Fibroblast of skin of right quadriceps (primary cell): ENCODE measurements at places on chromosomes 2 and 18.
A peak's percentile ranks its signal among the peaks of the same experiment; 100 is the strongest.

DNA sequence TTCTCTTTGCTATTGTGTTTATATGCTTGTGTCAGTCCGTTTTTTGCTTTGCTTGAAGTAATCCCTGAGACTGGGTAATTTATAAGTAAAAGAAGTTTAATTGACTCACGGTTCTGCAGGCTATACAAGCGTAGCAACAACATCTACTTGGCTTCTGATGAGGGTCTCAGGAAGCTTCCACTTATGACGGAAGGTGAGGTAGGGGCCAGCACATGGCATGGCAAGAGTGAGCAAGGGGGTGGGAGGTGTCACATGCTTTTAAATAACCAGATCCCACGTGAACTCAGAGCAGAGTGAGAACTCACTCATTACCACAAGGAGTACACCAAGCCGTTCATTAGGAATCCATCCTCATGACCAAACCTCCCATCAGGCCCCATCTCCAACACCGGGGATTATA lies 540.3 kb downstream of the TDRD15 start:
- no peak for DNase-seq

- DNase-seq, result peak; percentile 90
Observed at GRCh38 chr2:106995556-106995955, 109.6 kb upstream of the ST6GAL2 start.

- no peak for DNase-seq
Observed at GRCh38 chr2:231854616-231855125, 68.4 kb downstream of the COPS7B start.

- DNase-seq, result no peak
Observed at GRCh38 chr18:24459772-24460171, 665 bp upstream of the HRH4 start.

DNA sequence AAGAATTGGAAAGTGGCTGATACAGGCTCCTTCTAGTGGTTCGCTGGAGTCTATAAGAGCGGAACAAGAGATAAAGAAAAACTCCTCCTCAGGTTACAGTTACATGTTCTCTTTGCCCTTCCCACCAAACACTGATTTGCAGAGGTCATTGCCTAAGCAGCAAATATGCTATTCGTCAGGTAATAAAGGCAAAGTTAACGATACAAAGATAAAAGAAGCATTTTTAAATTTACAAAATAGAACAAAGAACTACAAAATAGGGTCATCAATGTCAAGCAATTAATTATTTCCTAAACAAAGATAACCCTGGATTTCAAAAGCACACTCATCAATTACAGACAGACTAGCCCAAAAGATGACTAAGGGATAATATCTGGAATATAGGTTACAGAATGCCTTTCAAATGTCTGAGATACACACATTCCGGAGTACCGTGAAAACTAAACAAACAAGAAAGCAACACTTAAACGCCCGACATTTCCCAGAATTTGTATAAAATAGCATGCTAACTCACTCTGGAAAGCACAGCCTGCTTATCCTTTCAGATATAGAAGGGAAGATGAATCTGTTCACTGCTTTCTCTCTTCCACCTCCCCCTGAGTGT lies 186.4 kb downstream of the MREG start:
- DNase-seq, result peak; percentile 53

GRCh38 chr2:48108455-48108854 lies 202.2 kb upstream of the FBXO11 start:
- DNase-seq, result no peak

- no peak for DNase-seq
Observed at GRCh38 chr2:168403736-168404135, 52.3 kb upstream of the CERS6 start.

- DNase-seq, result peak; percentile 77
Observed at GRCh38 chr2:159046966-159047365, 78.5 kb downstream of the TANC1 start.

- no peak for DNase-seq
Observed at GRCh38 chr2:192585418-192585817, 390.7 kb upstream of the TMEFF2 start.

DNA sequence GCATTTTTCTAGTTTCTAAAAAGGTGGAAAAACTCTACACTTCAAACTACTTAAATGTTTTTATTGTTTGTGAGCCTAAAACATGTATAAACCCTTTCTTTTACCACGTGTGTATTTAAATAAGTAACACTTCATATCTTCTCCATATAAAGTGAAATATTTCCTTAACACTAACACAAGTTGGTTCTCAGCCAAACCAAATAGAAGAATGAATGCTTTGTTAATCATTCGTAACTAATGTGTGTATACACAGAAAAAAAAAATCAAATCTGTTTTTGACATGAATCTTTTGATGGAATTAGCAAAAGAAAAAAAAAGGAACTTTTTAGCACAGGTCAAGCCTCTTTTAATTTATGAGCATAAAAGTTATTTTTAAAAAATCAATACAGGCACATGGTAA lies 89.3 kb downstream of the EHBP1 start:
- peak; percentile 69 for DNase-seq

GRCh38 chr2:232896111-232896510 lies 26.0 kb downstream of the SNORC start:
- DNase-seq, result no peak

DNA sequence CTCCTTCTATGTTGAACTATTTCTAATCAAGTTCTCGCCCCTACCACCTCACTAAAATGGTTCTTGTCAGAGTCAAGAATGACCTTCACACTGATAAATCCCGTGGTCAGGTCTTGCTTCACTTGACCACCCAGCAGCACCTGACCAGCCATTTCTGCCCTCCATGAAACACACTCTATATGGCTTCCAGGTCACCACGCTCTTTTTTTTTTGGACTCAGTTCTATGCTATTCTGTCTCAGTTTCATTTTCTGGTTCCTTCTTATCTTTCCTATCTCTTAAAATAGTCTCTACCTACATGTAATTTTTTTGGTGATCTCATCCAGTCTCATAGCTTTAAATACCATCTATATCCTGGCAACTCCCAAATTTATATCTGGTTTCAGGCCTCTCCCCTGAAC lies 11.4 kb downstream of the EIF2AK3 start:
- DNase-seq, result no peak

DNA sequence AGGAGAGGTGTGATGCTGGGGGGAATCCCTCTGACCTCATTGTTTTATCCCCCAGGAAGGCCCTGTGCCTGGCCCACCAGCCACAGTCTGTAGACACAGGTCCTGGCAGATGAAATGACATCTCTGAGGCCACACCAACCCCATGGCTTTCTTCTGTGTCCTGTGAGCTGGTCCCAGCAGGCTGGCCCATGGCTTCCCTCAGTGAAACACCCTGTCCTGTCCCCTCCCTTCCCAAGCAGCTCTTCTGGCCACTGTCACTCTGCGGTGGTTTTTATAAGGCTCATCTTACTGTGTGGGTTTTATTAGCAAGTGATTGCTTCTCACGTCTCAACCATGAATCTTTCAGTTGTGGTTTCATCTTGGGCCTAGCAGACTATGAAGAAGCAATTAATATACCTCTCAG lies 102.8 kb upstream of the STPG4 start:
- no peak for DNase-seq

GRCh38 chr2:25905126-25905525 lies 26.8 kb upstream of the ASXL2 start:
- no peak for DNase-seq

- no peak for DNase-seq
Observed at GRCh38 chr2:239538357-239539052, 137.7 kb upstream of the HDAC4 start.

DNA sequence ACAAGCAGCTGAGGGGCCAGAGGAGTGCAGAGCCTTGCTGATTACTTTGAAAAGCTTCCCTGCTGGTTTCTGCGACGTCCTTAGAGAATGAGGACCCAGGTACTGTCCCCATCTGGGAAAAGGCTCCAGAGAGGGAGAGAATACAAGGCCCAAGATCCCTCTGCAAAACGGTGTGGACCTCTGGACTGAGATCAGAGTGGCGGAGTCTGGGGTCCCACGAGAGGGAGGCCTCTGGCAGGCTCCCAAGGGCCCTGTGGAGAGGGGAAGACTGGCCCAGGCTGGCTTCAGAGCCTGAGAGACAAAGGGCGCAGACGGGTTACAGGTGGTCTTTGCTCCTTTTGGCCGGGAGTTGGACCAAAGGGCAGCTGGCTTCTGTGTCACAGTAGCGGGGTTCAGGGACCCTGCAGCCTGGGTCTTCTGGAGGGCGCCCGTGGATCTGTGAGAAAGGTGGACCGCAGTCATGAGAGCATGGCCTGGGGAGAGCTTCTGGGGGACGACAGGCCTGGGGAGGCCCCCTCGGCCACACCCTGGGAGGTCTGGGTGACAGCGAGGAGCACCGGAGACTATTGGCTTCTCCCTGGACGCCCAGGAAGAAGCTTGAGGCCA lies 805 bp downstream of the SNORC start:
- no peak for DNase-seq

GRCh38 chr2:21104030-21104660 lies 19.6 kb upstream of the TDRD15 start:
- DNase-seq, result no peak

DNA sequence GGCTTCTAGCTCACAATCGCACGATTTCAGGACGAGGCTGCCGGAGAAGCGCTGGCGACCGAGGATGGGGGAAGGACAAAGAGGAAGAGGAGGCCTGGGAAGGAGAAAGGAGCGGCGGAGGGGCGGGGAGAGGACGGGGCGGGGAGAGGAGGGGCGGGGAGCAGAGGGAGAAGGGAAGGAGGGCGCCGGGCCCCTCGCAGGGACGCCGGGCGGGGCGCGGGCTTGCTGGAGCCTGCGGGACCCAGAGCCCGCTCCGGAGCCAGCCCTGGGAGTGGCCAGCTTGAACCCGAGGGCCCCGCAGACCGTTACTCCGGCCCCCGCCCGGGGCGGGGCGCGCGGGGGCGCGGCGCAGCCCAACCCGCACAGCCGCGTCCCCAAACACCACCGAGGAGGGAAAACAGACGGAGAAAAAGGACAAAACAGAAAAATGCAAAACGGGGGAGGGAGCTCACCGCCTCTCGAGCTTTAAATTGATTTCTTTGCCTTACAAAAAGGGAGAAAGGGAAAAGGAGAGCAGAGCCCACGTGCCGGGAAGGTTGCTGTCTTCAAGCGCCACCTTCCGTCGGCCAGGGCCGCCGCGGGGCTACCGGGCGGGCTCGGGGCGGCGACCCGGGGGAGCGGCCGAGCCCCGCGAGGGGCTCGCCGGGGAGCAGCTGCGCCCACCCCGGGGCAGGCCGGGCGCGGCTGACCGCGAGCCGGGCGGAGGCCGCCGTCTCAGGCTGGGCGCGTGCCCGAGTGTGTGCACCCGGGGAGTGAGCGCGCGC lies 781 bp upstream of the SOX11 start:
- peak; percentile 82 for DNase-seq

DNA sequence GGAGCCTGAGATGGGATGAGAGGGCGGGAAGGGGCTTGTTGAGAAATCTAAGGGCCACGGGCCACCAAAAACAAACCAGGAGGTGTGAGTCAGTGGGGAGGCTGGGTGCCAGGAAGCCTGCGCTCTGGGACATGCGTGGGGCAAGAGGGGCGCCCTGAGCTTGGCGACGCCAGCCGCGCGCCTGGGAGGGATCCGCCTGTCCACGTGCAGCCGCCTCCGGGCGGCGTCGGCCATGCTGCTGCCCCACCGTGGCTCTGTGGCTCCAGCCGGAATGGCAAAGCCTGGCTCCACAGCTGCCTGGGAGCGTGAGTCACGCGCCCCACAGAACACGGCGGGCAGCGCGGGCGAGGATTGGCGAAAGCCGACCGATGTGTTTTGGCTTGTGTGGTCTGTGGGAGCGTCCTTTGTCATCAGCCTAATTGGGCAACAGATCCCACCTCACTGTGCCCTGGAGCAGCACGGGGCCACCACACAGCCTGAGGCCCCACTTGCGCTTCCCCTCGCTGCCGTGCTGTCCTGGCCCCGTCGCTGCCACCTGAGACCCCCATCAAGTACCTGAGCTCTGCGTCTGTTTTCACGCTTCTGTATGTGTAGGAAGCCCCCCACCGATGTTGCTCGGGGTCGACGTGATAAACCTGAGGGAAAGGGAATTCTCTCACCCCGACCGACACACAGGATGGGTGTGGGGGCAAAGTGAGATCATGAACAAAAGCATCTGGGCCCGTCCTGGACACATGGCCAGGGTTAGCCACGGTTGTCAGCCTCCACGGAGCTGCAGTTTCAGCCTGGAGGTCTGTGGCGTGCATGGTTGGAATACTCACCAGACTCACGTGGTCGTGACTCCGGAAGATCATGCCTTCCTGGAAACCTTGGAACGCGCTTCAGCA lies 80.5 kb downstream of the NFATC1 start:
- no peak for DNase-seq

DNA sequence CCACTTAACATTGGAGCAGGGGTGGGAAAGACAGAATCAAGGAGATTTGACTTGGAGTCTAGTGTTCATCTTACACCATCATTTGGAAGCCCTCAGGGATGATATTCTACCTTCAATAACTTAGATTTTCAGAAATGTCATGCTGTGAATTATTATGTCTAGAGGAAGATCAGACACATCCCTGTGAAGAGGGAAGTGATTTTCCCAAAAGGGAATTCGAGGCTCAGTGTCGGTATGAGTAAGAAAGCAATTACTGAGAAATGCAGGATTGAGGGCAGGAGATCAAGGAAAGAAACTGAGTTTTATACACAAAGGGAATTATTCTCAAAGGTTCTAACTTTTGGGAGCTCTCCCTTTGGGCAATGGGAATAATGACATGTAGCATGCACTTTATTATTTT lies 25.6 kb upstream of the ATIC start:
- DNase-seq, result peak; percentile 6

DNA sequence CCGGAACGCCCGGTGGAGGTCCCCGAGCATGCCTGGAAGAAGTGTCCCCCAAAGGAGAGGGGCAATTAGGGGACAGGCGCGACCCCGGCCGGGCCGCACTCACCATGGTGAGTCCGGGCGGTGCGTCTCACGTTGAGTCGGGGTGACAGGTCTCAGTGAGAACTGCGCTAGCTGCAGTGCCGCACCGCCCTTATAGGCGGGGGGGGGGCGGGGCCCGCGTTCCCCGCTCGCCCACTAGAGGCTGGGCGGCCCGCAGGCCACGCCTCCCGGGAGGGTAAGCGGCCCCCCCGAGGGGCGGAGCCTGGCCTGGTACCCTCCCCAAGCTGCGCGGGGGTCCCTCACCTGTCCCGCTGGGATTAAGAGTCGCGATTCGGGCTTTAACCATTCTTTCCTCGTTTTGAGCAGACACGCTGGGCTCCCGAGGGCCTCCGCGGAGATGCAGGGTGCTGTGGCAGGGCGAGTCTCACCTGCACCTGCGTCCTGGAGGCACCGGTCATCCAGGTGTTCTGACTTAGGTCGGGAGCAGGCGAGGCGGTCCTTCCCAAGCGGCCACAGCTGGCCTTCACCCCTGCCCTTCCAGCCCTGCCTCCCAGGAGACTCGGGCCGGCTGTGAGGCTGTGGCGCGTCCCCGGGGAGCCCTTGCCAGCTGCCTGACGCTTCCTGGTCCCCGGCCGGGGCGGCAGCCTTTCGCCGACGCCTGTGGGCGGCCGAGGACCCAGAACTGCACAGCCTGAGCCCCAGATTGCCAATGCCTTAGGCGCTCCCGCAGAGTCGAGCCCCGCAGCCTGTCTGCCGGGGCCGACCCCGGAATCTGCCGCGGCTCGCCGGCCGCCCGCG lies at the start of gene TUBA4A:
TUBA4A (minus strand) TSS at position 166 of the 837 bp plus-strand sequence; CDS start at position 106, 60 bp downstream.
- DNase-seq, result peak; percentile 55

- no peak for DNase-seq
Observed at GRCh38 chr2:239763433-239764097, 261.6 kb downstream of the NDUFA10 start.

- no peak for DNase-seq
Observed at GRCh38 chr18:76953156-76953555, 130.8 kb downstream of the ZNF236 start.

- DNase-seq, result no peak
Observed at GRCh38 chr2:171210864-171211431, 50.3 kb upstream of the TLK1 start.
